Stimulated activated naive B cell treated with anti-CD40 and anti-IgM and Interleukin-4, amounts not matched to agents 10 μg/mL and 1 μg/mL and 100 μg/mL, for 72 hours (primary cell): ENCODE measurements at places on chromosomes 12 and 14.

- no peak for DNase-seq
Measured at GRCh38 chr12:21026302-21026701, 104.7 kb upstream of the SLCO1B1 start.

DNA sequence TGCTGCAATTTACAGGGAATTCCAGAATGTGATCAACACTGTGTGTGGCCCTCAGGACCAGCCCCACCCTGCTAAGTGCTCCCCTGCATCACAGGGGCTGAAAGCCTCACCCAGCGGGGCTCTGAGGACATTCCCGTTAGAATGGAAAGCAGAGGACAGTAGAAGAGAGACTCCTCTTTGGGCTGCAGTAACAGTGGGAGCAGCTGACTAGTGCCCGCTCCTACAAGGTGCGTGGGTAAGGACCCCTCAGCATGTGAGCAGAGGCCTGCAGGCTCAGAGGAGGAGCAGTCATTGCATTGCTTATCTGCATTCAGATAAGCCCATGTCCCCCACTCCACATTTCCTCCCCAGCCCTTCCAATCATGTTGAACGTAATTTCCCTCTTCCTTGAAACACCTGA, 120.1 kb downstream of the ITPR2 start:
- no peak for DNase-seq

DNA sequence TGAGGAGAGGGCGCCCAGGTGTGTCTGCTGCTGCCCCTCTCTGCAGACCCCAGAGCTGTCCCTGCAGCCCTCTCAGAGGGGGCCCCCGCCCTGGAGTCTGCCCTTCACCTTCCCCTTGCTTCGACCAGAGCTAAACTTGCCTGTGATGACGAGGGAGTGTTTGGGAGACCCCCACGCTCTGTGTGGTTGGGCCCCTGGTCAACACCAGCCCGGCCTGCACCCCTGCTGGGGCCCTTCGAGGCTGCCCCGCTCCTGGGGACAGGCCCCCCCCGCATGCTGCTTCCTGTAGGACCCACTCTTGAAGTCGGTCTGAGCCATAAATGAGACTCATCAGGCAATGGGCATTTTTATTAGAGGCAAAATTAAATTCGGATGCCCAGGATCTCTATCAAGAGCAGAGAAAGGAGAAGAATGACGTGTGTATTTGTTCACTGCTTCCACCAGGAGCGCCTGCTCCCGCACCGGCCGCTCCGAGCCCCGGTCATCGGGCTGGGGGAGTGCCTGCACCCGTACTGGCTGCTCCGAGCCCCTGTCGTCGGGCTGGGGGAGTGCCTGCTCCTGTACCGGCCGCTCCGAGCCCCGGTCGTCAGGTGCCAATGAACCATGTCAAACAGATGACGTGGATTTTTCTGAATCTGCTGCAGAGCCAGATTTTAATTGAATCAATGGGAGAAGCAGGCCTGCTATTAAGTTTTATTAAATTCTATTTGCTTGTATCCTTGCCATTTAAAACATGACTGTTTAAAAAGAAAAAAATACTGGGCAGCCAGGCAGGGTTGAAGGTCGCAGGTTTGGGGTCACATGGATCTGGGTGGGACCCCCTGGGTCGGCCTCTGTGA, 47.7 kb downstream of the NOC4L start:
- no peak for DNase-seq

- no peak for DNase-seq
Measured at GRCh38 chr14:30214461-30215090, 286.9 kb upstream of the PRKD1 start.

- no peak for DNase-seq
Measured at GRCh38 chr12:124321556-124322270, 26.8 kb downstream of the RFLNA start.

GRCh38 chr12:117662620-117663395, 301.4 kb upstream of the NOS1 start:
- DNase-seq: no peak

- no peak for DNase-seq
Measured at GRCh38 chr12:56014205-56014604, 6.6 kb upstream of the IKZF4 start.

DNA sequence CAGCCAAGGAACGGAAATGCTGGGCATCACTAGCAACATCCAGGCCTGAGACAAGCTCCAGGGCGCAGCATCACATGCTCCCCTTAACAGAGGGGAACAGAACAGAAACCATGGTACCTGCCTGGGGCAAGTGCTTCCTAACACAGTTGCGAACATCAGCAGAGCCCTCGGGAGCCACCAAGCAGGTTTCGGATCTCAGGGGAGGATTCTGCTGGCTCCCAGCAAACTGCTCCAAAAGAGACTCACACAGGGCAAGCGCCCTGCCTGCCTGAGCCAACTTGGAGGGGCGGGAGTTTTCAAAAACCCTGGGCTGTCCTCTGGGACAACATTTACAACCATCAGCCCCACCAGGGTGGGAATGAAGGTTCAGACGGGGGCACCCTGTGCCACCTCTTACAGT, 19.6 kb downstream of the CHGA start:
- no peak for DNase-seq

DNA sequence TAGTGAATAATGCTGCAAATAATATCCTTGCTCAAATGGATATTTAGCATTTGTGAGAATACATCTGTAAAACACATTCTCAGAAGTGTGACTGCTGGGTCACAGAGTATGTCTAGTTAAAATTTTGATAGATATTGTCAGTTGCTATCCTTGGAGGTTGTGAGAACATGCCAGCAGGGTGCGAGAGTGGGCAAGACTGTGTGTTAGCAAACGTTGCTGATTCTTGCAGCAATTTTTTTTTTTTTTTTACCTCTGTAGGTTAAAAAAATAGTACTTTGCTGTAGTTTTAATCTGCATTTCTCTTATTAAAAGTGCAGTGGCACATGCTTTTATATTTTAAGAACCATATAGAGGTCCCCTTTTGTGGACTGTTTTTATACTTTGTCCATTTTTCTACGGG, 4.5 kb upstream of the NYNRIN start:
- DNase-seq: no peak

- DNase-seq: no peak
Measured at GRCh38 chr12:70628701-70629480, 8.3 kb downstream of the PTPRB start.

DNA sequence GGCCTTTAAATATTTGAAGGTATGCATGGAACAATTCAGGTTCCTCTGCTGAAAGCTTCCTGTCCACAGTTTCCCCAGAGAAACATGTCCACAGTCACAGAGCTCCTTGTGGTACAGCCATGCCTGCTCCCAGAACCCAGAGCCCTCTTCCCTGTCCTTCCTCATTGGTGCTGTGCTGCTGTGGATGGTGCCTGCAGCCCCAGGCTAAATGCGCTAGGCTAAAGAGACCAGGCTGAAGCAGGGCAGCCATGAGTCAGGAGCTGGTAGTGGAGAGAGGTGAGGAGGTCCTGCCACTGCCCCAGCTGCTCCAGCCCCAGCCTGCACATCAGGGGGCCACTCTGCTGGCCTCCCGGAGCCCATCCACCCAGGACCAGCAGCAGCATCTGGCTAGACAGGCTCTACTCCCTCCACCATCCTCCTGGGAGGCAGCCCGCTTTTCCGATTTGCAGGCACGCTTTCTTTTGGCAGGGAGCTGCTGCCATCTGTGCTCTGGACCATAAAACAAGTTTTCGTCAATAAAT, 65.4 kb upstream of the DDX11 start:
- DNase-seq: no peak

GRCh38 chr12:51413149-51413548, 11.5 kb upstream of the SLC4A8 start:
- no peak for DNase-seq

GRCh38 chr12:112382866-112383265, 635 bp upstream of the HECTD4 start:
- no peak for DNase-seq

- DNase-seq: no peak
Measured at GRCh38 chr12:105069936-105070702, 14.1 kb downstream of the ALDH1L2 start.

DNA sequence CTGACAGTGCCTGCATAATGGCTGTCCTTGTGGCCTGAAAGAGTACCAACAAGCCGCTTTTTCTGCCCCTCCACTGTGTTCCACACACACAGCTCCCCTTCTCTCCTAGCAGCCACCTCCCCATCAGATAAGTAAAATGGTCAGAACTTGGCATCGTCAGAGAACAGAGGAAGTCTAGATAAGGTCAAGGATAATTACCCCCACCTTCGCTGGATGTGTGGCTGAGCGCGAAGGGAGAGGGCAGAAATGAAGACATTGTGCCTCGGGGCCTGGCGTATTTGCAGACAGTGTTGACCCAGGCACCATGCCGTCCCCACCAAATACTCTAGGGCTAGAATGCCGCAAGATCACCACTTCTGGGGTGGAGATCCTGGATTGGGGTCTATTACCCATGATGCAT, 30.6 kb downstream of the FBXO21 start:
- DNase-seq: no peak

- DNase-seq: no peak
Measured at GRCh38 chr14:105464501-105464900, 10.1 kb upstream of the CRIP2 start.

DNA sequence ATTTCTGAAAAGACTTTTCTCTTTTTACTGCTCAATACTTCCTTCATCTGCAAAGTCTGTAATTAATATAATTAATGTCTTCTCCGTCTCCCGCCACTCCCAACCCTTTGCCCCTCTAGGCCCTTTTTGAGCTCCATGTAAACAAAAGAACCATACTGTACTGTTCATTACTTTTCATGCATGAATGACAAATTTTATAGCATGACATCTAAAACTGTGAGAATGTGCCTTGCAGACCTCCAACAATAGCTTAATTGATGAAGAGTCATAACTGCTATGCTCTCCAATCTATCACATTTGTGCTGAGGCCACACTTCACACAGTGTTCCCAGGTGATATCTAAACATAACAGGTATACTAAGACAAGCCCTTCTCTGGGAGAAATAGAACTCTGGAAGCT, 1122.7 kb upstream of the ATXN7L3B start:
- DNase-seq: no peak

- DNase-seq: no peak
Measured at GRCh38 chr14:101590062-101590461, 28.8 kb downstream of the DIO3 start.
